ENCODE measurements at places on chromosomes 1 and 21.

GRCh38 chr1:111217183-111217910, 10.2 kb upstream of the CHI3L2 start:
- DNase-seq: no peak

DNA sequence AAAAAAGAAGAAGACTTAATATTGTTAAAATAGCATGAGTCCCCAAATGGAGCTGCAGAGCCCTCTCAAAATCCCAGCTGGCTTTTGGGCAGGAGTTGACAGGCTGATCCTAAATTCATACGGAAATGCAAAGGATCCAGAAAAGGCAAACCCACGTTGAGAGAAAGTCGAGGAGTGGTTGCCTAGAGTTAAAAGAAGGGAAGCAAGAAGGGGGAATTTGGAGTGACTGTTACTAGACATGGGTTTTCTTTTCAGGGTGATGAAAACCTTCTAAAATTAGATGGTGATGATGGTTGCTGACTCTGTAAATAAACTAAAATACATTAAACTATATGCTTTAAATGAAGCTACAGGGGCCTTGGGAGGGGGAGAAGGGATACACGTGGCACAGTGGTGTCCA, 1.6 kb downstream of the DNMT3L start:
- DNase-seq: no peak

DNA sequence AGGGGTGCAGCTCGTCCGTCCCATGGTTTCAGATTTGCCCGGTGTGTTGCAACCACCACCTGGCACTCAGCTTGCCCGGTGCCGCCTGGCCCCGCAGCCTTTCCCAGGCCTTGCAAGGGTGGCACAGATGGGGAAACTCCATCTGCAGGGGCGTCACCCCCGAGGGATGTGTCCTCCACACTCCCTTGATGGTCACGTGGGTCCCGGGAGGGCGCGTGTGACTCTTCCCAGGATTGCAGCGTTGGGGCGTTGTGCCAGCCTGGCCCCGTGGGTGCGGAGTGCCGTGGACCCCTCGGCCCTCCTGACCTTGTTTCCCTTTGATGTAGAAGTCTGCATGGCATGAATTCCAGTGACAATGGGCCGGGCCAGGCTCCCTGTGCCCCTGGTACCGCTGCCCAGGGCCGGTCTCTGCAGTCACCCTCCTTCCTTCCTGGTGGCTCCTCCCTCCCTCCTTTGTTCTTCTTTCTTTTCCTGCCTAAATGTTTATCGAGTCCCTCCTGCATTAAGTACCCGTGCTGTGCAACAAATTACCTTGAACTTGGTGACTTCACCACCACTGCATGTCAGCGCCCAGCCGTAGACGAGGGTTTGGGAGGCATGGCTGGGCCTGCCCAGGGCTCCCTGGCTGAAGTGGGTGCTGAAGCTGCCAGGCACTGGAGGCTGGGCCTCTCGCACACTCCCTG, 22.9 kb downstream of the RRP1 start:
- DNase-seq: peak; percentile 53

DNA sequence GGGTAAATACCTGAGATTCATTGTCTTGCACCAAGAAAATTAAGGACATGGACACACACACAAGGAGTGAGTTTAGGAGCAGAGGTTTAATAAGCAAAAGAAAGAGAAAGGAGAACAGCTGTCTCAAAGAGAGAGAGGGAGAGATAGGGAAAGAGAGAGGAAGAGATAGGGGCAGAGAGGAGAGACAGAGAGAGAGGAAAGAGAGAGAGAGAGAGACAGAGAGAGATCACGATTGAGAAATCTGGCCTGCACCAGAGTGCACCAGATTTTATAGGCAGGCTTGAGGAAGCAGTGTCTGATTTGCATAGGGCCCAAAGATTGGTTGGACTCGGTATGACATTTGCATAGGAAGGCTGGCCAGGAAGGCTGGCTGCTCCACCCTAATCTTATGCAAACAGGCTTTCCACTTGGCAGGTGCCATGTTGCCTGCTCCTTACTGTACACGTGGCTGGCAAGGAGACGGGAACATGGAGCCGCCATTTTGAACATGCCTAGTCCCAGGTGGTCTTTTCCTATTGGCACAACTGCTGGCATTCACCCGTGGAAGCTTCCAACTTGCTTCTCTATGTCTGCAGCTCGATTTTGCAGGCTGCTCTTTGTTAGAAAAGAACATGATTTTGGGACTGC, 419.9 kb downstream of the ZP4 start:
- no peak for DNase-seq

- DNase-seq: no peak
Measured at GRCh38 chr21:17598437-17598836, 14.3 kb downstream of the BTG3 start.

- DNase-seq: no peak
Measured at GRCh38 chr21:45324489-45325205, 37.0 kb upstream of the POFUT2 start.

DNA sequence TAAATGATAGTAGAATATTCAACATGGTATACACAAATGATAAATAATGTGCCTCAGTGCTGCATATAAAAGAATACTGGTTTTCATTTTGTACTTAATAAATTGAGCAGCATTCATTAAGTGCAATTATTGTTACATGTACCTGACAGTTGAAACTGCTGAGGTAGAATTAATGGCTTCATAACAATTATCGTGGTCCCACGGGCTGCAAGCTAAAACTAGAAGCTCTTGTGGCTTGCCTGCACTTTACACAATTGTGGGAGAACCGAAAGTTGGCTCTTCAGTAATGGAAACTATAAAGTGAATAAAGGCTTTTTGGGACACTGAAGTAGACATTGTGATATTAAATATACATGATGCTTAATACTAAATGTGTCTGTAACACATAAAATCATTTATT, 23.2 kb downstream of the INSL5 start:
- no peak for DNase-seq

Measured in epithelial cell of prostate (primary cell).